Hematopoietic multipotent progenitor cell treated with erythropoietin and hydrocortisone succinate and interleukin-3 and kit ligand, for 15 days (in vitro differentiated cells): ENCODE measurements at places on chromosomes 1 and 21.

GRCh38 chr1:202811296-202812175 is 782 bp downstream of the PCAT6 start:
- DNase-seq: no peak

DNA sequence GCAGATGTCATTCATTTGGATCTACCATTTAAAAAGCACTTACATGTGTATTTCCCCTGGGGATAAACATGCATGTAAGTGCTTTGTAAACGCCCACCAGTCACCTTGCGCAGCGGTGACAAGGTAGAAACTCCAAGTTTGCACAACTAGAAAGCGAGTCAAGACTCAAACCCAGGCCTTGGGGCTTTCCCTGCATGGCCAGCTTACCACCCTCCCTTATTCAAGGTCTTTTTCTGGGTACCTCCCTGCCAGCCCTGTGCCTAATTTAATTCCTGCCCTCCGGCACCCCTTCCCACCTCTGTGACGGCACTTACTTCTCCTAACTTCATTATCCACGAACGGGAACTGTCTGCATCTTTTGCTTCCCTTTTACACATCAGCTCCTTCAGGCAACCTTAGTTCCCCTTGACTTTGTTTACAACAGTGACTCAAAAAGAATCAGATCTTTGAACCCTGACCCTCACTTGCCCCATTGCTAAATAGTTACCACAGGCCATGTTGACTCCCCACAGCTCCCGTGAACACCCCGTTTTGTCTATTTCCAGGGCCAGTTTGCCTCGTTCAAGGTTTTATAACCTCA is 138.3 kb upstream of the ETS2 start:
- DNase-seq: no peak

DNA sequence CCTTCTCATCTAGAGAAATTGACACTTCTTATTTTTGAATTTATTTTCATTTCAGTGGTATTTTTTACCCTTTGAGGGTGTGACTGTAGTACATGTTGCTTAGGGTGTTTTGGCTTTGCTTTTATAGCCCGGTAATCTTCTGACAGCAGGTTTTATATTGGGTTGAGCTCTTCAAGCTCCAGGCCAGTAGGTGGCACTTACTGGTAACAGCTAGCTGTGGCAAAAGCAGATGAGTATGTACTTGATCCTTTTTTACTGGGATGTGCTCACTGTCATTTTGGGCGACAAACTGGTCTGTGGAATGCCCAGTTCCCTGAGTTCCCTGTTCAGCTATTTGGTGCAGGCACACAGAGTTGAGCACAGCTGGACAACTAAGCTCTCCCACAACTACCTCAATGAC is 916.2 kb upstream of the B3GALT2 start:
- DNase-seq: no peak

GRCh38 chr1:32798679-32799416 is 18.3 kb downstream of the YARS1 start:
- no peak for DNase-seq

GRCh38 chr1:221335161-221336101 is 406.5 kb downstream of the DUSP10 start:
- no peak for DNase-seq

DNA sequence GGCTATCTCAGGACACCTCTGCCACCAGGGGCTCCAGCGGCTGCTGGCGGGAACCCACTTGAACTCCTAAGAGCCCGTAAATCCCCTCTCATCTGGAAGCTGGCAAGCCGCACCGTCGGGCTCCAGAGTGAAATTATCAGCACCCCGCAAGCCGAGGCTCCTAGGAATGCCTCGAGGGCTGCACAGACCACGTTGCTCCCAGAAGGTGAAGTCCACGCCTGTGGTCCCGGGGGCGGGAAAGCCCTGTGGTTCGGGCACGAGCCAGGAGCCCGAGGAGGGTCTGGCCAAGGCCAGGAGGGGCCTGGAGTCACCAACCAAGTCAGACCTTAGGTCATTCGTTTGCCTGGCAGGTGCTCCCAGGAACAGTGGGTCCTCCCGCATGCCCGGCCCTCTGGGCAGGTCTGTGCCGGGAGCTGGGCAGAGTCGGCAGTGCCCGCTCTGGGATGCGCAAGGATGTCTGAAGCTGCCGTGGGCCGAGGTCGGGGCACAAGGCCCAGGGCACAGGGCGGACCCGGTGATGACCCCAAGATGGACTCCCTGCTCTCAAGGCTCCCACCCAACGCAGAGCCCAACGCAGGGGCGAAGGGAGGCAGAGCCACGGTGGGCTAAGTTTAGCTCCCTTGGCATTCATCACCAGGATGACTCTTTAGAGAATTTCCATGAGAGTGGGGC is 8.9 kb downstream of the ACTRT2 start:
- no peak for DNase-seq
